Jurkat, Clone E6-1 (cell line): ENCODE measurements at places on chromosomes 4 and X.

DNA sequence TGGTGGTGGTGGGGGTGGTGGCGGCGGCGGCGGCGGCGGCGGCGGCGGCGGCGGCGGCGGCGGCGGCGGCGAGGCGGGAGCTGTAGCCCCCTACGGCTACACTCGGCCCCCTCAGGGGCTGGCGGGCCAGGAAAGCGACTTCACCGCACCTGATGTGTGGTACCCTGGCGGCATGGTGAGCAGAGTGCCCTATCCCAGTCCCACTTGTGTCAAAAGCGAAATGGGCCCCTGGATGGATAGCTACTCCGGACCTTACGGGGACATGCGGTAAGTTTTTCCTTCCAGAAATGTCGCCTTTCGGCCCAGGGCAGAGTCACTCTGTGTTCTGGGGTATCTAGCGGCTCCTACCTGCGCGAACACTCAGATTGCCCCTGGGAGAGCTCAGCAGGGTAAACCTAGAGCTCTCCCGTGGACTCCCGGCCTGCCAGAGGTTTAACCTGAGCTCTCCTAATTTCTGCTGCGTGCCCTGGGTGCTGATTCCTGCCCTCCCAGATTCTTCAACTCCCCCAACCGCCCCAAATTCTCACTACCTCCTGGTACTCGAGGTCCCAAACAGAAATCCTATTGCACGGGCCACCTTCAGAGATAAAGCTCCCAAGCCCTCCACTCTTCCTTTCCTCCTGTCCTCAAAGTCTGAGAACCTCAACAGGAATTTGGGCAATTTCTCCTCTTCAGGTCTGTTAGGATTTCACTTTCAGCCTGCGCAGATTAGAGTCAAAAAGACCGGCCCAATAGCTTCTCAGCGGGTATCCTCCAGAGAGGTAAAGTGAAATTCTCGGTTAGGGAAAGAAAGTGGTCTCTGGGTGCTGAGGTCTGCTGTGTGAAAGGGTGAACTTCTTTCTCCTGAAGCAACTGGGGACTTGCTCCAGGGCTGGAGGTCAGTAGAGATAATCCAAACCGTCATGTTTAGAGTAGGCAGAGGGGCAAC, 2.9 kb downstream of the AR start:
- DNase-seq: no peak

DNA sequence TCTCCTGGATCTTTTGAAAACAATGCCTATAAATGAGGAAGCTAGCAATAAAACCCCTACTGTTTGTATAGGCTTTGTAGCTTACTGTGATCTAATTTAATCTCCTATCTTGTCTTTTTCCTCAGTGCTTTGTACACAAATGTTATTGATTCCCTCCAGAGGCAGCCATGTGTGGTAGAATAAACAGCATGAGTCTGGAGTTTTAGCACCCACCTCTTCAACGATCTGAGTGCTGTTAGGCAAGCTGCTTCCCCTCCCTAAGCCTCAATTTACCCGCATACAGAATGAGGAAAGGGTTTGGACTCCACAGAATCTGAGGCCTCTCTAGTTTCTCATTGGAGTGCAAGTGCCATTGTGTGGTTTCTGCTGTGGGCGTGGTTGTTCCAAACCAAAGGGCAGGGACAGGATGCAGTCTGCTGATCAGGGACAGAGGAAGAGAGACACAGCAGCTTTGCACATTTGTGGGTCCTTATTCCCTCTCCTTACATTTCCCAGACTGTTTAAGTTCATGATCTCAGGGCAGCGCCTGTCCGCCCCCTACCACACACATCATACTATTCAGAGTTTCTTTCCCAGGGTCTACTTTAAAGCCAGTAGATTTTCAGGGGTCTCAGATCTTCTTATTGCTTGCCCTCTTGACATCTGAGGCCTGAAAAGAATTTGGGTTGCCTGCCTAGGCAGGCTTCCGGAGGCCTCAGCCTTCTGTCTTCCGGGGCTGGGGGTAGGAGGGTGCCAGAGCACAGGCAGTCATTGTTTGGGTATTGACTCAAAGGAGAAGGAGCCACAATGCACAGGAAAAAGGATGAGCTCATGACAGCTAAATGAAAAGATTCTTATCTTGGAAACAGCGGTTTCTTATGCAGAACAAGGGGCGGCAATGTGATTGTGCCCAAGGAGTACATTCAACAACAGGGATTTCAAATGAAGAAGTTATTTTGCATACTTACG, 114.9 kb upstream of the TEX13D start:
- DNase-seq: peak; percentile 90

DNA sequence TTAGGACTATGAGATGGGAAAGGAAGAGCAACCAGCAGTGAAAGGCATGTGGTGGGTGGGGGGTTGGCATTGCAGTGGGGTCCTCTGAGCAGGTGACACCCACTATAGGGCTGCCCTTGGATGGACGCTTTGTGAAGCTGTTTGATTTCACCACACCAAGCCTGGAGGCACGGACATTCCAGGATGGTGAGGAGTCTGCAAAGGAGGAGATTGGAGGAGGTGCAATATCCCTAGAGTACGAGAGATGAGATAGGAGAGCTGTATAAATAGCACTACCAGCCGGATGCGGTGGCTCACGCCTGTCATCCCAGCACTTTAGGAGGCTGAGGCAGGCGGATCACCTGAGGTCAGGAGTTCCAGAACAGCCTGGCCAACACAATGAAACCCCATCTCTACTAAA, 42.3 kb downstream of the SHOX start:
- no peak for DNase-seq

DNA sequence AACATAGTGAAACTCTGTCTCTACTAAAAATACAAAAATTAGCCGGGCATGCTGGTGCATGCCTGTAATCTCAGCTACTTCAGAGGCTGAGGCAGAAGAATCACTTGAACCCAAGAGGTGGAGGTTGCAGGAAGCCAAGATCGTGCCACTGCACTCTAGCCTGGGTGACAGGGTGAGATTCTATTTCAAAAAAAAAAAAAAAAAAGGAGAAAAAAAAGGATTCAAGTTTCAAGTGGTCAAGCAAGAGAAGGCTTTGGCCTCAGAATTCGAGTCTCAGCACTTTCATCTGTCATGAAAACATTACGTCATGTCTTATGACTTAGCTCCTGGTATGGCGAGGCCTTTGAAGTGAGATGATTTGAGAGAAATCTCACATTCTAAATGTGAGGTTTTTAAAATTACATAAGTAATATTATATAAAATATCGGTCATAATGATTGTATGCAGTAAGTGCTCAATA, 21.2 kb upstream of the DHRSX start:
- DNase-seq: no peak

GRCh38 chr4:7070729-7071511, 3.1 kb upstream of the GRPEL1 start:
- DNase-seq: peak; percentile 74

DNA sequence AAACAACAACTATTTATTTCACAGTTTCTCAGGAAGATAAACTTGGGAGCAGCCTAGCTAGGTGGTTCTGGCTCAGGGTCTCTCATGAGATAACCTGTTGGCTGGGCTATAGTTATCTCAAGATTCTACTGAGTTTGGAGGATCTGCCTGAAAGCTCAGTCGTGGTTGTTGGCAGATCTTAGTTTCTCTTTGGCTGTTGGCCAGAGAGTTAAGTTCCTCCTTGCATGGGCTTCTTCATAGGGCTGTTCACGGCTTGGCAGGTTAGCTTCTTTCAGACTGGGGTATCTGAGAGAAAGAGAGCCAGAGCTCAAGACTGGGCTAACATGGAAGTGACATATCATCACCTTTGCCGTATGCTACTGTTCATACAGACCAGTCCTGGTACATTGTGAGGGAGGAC, 28.7 kb downstream of the SEC24B start:
- no peak for DNase-seq
